Astrocyte (in vitro differentiated cells and primary cell): ENCODE measurements at places on chromosomes 6 and 20. TPM values are rescaled to one million over a fixed set of nuclear protein-coding genes. Genes with fewer than 3 reads are reported as not detected.

GRCh38 chr20:51034476-51034875 lies 11.6 kb upstream of the KCNG1 start:
- peaks cover 27% of the 10 kb centered on the region for H3K4me1 ChIP-seq
- H3K27me3 ChIP-seq: peaks cover 11% of the 10 kb centered on the region
- H3K4me3 ChIP-seq: no peak overlapping the region

DNA sequence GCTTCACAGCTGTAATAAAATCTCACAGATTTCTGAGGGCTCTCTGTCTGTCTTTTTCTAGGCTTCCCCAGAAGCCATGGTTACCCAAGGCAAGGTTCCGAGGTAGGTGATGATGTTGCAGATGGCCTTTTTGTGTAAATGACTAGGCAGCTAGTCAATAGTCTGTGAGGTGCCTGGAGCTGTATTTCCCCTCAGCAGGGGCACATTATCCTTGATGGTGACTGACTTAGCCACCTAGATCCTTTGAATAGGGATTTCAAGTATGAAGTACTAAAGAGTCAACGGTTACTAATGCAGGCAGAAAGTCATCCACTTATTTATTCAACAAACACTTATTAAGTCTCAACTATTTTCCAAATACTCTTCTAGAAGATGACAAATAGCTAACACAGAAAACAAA lies 49.3 kb upstream of the L3MBTL3 start:
- H3K36me3 ChIP-seq: no peaks in the 10 kb centered on the region
- no peaks in the 10 kb centered on the region for H3K27me3 ChIP-seq
- H3K4me3 ChIP-seq: no peak overlapping the region
- no peaks in the 10 kb centered on the region for H3K4me1 ChIP-seq
- no peak overlapping the region for H3K27ac ChIP-seq
- no peak for DNase-seq

DNA sequence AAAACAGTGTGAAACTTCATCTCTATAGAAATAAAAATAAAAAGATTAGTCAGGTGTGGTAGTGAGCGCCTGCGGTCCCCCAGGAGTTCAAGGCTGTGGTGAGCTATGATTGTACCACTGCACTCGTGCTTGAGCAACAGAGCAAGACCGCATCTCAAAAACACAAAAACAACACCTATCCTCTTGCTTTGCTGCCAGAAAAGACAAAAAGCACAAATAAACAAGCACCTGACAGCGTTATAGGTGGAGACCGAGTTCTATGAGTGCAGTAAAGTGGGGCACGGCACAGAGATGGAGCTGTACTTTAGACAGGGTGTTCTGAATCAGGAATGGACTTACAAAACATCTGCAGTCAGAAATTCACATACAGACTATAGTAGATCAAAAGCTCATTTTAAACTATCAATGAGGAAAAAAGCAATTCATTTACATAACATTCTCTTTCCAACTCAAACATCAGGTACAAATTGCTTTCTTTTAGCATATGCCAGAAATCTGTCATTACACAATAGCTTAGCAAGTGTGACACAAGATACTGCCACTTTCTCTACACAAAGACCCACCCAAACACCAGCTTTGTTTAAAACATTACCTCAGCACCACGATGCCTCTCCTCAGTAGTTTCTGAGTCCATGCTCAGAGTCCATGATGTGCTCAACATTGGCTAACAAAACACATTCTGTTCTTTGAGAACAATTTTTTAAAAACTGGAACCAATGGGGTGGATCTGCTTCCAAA lies 10.1 kb downstream of the EZR start:
- peaks cover 6% of the 10 kb centered on the region for H3K36me3 ChIP-seq
- DNase-seq: no peak
- peaks cover 4% of the 10 kb centered on the region for H3K4me1 ChIP-seq
- H3K27me3 ChIP-seq: no peaks in the 10 kb centered on the region

- no peaks in the 10 kb centered on the region for H3K4me1 ChIP-seq
- H3K36me3 ChIP-seq: no peaks in the 10 kb centered on the region
- no peak overlapping the region for H3K4me3 ChIP-seq
- no peaks in the 10 kb centered on the region for H3K27me3 ChIP-seq
- H3K27ac ChIP-seq: no peak overlapping the region
- no peak for DNase-seq
These were observed 318.5 kb upstream of the MAP3K7 start for GRCh38 chr6:90905351-90905750.

DYNLT1 gene
- total RNA-seq: 169 and 173 TPM in 2 replicates

PRL gene
- not detected in 2 replicates for total RNA-seq

TSPYL4 gene
- total RNA-seq: 22.2 and 25.8 TPM in 2 replicates
